Hepatic stellate cell (primary cell): ENCODE measurements at places on chromosomes 13 and 19.
A peak's percentile ranks its signal among the peaks of the same experiment; 100 is the strongest.

DNA sequence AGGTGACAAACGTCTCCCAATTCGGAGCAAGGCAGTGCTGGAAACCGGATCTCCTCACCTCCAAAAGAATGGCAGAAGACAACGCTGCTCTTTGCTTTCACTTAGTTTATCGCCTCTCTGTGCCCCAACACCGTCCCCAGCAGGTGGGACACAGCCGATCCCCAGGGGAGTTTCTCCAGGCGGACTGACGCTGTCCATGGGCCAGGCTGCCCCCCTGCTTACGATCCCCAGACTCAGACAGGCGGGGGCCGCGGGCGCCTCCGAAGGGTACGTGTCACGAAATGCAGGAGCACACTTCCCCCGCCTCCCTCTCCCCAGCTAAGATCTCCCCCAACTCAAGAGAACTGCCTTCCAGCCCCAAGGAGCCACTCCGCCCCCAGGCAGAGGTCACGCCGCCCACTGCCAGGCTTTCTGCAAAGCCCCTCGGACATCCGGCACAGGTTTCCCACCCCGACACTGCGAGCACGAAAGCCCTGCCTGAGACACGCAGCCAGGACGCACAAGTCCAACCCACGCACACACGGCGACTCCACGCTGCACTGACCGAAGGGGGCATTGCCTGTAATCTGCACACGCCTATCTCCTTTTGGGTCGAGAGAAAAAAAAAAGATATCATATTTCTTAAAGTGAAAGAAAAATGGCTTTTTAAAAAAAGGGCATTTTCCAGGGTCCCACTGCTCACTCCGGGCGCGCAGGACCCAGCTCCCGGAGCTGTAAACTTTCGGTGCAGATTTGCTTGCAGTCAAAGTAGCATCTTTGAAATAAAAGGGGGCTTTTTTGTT lies 2.0 kb downstream of the SPRY2 start:
- peak; percentile 82 for DNase-seq

GRCh38 chr13:39306639-39307589 lies 268.7 kb downstream of the NHLRC3 start:
- no peak for DNase-seq

DNA sequence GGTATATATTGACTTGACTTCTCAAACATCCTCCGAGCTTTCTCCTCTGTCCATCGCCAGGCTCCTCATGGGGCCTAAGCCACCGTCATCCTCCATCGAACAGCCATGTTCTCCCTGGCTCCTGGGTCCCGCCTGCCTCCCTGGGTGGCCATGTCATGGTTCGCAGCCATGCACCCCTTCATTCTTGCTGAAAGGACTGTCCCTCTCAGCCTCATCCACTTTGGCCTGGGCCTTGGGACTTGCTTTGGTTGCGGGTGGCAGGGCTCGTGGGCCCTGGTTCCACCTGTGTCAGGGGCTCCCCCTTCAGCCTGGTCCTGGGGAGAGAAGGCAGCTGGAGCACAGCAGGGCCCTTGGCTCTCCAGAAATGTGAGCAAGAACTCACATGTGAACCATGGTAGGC lies 183.8 kb downstream of the KATNAL1 start:
- DNase-seq: no peak

DNA sequence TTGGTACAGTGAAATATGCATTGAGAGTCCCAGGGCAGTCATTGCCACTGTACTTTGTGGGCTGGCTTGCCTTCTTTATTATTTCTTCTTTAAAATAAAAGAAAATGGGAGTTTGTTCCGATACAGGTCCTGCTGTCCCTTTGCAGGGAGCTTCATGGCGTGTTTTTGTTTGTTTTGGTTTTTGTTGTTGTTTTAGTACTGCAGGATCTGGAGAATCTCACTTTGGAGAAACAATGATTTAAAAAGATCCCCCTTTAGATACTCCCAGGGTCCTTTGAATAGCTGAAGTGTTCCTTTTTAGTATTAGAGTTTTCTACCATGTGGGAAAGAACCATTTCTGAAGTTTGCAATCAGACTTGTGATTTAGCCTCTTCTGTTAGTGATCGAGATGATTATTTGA lies 11.1 kb downstream of the CHAF1A start:
- no peak for DNase-seq

DNA sequence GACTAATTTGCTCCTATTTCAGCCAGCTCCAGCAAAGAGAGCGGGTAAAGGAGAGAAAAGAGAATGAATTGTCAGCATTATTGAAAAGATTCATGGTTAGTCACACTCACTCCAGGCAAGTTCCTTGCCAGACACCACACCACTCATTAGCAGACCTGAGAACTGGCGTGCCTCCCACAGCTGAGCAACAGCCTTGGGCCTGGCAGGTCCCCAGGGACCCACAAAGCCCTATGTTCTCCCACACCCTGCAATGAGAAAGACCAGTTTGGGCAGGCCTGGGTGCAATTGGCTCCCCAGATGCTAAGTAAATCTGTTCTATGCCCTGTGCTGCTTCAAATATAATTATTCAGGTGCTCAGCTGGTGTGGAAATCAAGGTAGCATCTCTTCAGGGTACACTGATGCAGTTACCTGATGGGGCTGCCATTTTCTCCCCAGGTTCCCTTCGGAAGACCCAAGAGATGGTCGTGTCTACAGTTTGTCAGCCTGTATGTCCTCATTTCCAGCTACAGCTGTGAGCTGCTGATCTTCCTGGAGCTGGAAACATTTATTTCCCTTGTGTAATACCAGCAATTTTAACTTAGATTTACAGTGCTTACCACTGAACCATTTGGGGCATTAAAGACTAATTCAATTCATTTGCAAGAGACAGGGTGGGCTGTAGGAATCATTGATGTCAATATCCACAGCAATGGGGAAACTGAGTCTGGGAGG lies 405.0 kb downstream of the COG6 start:
- DNase-seq: no peak

DNA sequence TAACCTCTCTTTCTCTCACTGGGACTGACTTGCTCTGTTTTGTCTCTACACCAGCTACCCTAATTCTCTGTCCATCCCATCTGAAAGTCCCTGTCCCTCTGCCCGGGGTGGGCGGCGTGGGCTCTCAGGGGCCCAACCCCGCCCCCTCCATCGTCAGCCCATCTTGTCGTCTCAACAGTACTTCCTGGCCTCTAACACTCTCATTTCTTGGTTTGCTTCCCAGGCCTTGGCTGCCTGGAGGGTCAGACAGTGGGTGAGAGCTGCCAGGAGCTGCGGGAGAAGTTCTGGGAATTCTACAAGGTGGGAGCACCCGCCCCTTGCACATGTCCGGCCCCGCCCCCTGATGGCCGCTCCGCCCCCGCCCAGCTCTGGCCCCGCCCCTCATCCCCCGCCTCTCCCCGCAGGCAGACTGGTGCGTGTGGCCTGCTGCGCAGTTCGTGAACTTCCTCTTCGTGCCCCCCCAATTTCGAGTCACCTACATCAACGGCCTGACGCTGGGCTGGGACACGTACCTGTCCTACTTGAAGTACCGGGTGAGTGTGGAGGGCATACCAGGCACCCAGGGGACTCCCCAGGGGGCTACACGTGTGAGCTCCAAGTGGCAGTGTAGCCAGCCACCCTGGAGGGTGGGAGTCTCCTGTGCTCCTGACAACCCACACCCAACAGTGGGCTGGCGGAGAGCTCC lies 1.7 kb downstream of the MPV17L2 start:
- peak; percentile 46 for DNase-seq

DNA sequence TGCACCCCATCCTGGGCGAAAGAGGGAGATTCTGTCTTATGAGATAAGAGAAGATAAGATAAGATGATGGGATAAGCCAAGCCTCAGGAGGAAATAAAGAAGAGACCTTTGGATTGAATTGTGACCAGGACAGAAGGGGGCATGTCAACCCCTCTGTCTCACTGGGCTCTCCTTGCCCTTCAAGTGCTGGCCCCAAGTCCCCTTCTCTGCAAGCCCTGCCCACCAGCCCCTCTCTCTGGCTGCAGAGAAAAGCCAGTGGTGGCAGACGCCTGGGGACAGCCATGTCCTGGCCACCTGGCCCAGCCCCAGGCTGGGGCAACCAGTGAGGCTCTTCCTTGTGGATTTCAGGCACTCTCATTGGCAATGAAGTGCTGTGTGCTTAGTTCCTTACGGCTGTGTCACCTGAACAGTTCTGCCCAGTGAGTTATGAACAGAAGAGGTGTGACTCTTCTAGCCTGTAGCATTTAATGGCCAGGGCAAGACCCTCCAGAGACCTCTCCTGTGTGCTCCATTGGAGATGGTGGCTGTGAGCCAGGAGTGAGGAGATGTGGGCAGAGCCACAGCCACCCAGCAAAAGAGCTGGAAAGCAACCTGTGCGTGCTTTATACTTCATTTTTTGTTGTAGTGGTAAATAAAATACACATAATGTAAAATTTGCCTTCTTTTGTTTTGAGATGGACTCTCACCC lies 6.1 kb upstream of the BTBD2 start:
- DNase-seq: no peak

DNA sequence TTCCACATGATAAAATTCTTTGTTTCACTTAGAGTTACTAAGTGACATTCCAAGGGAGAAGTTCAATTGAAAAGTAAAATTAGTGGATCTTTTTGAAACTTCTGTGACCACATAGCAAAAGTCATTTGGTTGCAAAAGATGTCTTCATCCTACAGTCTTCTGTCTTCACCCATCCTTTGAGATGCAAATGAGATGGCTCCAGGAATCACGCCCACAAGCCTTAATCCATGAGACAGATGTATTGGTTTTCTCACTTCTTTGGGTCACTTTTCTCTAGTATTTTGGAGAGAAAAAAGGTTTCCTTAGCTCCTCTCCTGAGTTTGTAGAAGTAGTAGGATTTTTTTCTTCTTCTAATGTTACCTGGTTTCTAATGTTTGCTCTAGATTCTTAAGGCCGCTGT lies 259.5 kb upstream of the SLC10A2 start:
- no peak for DNase-seq

GRCh38 chr19:49502866-49503581 lies 6.8 kb downstream of the RPS11 start:
- peak; percentile 64 for DNase-seq

DNA sequence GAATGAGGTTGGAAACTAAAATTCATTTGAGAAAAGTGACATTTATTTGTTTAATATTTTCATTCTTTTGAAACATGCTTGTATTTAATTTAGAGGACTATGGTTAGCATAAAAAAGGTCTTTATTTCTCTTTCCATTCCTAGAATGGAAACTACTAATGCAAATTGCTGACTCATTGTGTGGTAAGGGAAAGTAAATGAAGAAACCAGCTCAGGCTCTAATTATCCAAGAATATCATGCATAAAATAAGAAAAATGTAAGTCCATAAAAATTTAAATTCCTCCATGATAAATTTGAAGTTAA lies 777.0 kb upstream of the SLITRK1 start:
- no peak for DNase-seq

DNA sequence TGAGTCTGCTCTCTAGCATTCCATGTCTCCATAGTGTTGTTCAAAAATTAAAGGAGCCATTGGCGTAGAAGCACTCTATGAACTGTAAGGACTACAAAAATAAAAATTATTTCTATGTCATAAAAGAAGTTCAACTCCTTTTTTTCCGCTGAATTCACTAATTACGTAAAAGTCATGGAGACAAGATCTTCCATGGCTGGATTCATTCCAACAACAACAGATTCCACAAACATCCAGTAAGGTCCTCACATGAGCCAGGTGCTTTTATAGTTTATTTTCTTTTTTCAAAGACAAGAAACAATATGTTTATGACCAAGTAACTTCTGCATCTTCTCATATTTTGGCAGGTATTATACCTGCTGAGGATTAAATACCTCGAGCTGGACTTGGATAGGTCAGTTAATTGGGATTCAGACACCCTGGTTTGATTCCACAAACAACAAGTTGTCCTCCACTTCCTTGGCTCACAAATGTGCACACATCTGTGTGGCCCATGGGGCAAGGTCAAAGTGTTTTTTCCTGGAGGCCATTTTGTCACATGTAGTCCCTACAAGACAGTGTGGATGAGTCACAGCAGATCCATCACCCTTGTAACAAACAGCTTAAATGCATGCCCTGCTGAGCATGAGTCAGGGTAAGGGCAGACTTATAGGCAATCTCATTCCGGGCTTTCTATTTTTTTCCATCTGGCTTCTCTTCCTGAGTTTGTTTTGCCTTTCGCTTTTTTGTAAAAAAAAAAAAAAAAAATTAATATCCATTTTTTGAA lies 475.6 kb downstream of the COG6 start:
- no peak for DNase-seq

GRCh38 chr13:79749566-79749965 lies 268.6 kb downstream of the NDFIP2 start:
- DNase-seq: no peak

DNA sequence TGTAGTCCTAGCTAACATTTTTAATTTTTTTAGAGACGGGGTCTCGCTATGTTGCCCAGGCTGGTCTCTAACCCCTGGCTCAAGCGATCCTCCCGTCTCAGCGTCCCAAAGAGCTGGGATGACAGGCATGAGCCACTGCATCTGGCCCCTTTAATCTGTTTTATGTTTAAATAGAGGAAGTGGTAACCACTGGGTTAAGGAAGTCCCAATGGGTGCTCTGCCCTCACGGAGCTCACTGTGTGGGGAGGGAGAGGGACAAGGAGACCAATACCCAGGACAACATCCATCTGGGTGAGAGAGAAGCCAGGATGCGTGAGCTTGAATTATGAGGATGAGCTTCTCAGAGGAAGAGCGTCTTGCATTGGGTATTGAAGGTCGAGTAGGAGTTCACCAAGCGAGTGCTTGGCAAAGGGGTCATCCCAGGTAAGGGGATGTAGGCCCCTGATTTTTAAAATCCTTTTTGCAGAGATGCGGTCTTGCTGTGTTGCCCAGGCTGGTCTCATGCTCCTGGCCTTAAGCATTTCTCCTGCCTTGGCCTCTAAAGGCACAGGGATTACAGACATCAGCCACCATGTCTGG lies 13.8 kb downstream of the YJU2 start:
- no peak for DNase-seq
